Omental fat pad (tissue), 4 donors: ENCODE measurements at places on chromosomes 16 and 17. TPM values are rescaled to one million over a fixed set of nuclear protein-coding genes. Genes with fewer than 3 reads are reported as not detected.

RND2 gene
- total RNA-seq: 0.25 TPM

ETV4 gene
- 1.3 TPM for total RNA-seq

ATP6V0C gene
- 43.5 TPM for total RNA-seq

KRTAP2-1 gene
- total RNA-seq: not detected

KRTAP4-12 gene
- not detected for total RNA-seq

C16orf95 gene
- total RNA-seq: 2.8 TPM

DNA sequence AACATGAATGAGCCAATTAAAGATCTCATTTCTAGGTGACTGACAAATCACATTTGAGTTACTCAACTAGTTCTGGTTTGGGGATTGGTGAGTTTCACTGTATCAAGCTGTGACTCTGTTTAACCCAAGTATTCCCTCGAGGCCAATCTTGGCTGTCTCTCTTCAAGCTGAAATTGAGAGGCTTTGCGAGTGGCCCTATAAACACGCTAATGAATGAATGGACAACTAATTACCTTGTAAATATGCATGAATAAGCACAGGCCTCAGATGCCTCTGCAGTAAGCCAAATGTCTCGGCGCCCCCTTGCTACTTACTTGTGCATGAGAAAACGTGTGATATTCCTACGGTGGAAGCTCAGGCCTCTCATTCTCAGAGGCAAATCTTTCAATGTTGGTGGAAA, 450.3 kb upstream of the PSMD7 start:
- DNase-seq: no peak

- DNase-seq: no peak
Measured at GRCh38 chr17:38442548-38442947, 14.3 kb downstream of the ARHGAP23 start.

GRCh38 chr17:51120357-51120738, 320 bp downstream of the SPAG9 start:
- DNase-seq: no peak

GRCh38 chr16:4477966-4478365, 1.8 kb downstream of the HMOX2 start:
- DNase-seq: no peak

DNA sequence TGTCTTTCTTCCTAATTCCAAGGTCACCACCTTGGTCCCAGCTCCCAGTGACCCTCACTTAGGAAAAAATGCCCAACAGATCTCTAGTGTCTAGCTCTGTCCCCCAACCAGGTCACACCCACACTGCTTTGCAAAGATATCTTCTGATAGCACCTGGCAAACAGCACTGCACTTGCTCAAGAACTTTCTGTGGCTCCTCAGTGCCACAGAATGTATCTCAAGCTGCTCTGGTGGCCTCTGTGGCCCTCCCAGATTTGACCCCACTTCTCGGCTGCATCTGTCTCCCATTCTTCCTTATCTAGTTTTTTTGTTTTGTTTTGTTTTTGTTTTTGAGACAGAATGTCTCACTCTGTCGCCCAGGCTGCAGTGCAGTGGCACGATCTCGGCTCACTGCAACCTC, 5.0 kb downstream of the ZNF688 start:
- no peak for DNase-seq

GRCh38 chr17:50672831-50673551, 34.7 kb downstream of the ANKRD40 start:
- DNase-seq: peak; percentile 17

DNA sequence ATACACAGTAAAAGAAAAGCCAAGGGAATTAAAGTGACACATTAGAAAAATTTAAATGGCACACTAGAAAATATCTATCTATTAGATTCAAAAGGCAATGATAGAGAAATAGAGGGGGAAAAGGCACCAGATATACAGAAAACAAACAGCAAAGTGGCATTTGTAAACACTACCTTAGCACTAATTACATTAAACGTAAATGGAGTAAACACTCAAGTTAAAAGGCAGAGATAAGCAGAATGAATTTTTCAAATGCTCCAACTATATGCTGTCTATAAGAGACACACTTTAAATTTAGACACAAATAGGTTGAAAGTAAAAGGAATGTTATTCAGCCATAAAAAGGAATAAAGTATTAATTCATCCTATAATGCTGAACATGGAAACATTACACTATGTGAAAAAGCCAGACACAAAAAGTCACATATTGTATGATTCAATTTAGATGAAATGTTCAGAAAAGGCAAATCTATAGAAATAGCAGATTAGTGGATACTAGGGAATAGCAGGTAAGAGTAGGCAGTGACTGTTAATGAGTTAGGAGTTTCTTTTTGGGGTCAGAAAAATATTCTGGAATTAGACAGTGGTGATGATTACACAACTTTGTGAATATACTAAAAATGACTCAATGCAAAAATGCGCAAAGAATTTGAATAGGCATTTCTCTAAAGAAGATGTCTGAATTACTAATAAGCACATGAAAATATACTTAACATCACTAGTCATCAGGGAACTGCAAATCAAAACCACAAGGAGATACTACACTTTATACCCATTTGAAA, 92.4 kb downstream of the BRIP1 start:
- no peak for DNase-seq
